HL-60 (cell line): ENCODE measurements at places on chromosomes 7 and 10.

- no peak for DNase-seq
Measured at GRCh38 chr10:6431861-6432260, 148.2 kb downstream of the PRKCQ start.

DNA sequence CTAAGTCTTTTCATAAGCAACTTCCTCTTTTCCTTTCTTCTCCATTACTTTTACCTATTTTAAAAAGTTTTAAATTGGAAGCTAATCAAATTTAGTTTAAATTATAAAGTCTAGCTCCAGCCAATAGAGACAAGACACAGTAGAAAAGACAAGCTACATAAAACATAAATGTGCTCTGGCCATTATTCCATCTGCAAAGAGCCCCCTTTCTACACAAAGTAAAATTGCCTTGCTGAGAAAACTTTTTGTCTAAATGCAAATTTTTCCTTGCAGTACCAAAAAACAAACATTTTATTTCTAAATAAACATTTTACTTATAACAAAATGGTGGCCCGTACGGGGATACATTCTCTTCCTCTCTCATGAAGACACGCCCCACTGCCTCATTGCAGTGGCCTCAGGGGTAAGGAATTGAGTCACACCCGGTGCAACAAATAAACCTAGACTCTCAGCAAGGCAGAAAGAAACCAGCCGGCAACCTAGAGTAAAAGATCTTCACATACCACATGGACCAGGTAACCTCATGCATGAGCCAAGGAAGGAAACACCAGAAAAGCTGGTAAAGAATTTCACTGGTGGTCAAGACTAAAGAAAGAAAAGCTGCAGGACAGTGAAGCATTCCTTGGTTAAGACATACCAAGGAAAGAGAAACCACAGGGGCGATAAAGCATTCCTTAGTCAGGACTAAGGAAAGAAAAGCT is 71.6 kb upstream of the ZNF746 start:
- no peak for DNase-seq

GRCh38 chr10:60535427-60535826 is 145.8 kb upstream of the ANK3 start:
- no peak for DNase-seq

DNA sequence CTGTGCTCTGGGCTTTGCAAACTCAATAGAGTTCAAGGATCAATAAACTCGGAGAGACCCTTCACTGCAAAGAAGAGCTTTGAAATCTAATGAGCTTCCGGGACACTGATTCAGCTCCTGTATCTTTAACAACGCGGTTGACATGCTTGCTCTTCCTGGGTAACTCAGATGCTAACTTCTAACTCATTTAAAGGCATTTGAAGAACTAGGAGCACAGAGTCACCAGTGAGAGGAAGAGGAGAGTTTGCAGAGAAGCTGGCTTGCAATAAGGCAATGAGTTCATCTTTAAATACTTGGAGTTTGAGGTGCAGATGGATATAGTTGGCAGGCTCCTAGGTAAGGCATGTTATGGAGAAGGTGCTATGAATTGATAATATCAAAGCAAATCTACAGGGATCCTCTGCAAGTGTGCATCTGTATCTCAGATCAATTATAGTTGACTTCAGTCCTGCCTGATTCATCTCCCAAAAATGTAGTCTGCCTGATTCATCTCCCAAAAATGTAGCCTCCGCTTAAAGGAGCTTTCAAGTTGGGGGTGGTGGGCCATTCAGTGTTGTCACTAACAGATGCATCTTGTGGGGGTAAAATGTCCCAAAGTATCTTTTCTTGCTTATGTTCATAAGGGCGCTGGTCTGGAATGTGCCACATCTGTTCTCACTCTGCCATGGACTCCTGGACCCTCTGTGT is 182.5 kb upstream of the PRSS58 start:
- no peak for DNase-seq

- no peak for DNase-seq
Measured at GRCh38 chr7:30931161-30931928, 19.7 kb downstream of the AQP1 start.

DNA sequence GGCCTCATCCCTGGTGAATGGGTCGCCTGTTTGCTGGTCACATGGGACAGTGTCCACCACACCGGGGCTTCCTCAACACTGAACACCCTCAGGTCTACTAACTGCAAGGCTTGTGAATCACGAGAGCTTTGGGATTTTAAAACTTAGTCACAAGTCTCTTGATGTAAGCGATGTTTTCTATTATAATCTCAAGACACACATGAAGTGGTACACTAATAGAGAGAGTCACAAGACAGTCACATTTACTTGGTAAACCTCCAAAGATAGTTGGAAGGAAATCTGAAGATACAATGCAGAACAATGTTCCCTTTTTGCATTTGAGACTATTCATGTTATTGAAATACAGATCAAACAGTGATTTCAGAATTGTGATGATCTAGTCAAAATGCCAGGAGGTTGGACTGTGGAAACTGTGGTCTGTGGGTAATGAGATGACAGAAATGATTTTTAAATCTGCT is 233.1 kb upstream of the KLF6 start:
- DNase-seq: no peak

DNA sequence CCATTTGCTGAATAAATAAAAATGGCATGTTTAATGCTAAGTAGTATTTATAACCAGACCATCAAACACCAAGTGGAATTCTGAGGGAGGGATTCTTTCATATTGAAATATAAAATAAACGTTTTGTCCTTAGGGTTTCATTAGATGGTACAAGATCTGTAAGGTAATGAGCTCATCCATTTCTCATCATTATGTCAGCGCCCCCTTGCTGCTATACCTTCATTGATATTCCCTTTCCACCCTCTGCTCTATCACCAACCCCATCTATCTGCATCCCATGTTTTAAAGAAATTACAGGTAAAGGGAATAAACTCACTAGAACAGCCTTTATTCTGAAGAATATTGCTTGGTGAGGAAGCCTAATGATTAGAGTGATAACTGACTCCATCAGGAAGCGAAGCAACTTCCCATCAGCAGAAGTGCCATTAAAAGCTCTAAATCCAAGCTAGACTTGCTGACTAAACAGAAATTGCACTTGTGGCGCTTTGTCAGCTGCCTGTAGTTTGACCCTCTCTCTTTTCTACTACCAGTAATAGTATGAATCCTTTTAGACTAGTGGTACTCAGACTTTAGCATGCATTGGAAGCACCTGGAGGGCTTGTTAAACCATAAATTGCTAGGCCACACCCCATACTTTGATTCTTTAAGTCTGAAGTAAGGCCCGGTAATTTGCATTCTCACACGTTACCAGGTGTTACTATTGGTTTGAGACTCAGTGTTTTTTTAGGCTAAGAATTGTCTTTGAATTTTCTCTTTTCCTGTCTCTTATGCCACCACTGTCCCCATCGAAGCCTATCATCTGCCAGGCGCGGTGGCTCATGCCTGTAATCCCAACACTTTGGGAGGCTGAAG is 27.5 kb downstream of the ADD3 start:
- no peak for DNase-seq

GRCh38 chr7:35707422-35707821 is 12.5 kb upstream of the HERPUD2 start:
- no peak for DNase-seq

GRCh38 chr7:136087881-136088280 is 110.7 kb upstream of the MTPN start:
- no peak for DNase-seq

- DNase-seq: no peak
Measured at GRCh38 chr7:150974468-150975391, 3.4 kb downstream of the KCNH2 start.

GRCh38 chr10:7378602-7379403 is 32.0 kb downstream of the SFMBT2 start:
- DNase-seq: no peak

- no peak for DNase-seq
Measured at GRCh38 chr10:130022511-130023299, 58.6 kb upstream of the EBF3 start.

- DNase-seq: no peak
Measured at GRCh38 chr10:26622891-26623290, 74.6 kb upstream of the PDSS1 start.

DNA sequence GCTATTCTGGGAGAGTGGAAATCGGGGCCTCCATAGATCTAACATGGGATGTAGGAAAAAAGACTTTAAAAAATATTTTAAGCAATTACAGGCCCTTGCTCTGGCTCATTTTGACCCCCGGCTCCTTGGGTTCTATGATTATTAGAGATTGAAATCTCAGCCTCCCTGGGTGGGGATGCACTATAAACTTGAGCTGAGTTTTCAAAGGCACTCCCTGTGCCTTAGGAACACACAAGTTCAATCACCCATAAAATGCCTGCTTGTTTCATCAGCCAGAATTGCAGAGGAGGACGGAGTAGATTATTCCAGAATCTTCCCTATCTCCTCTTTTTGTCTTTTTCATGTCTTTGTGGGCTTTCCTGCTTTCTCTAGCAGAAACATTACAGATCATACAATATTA is 145.4 kb downstream of the CUBN start:
- DNase-seq: no peak

- no peak for DNase-seq
Measured at GRCh38 chr7:151623766-151624165, 104.1 kb upstream of the RHEB start.

GRCh38 chr10:20809631-20810030 is 87.5 kb downstream of the NEBL start:
- no peak for DNase-seq

- no peak for DNase-seq
Measured at GRCh38 chr7:116828281-116828680, 34.1 kb upstream of the CAPZA2 start.

GRCh38 chr7:74094224-74095101 is 10.9 kb downstream of the LIMK1 start:
- peak; percentile 71 for DNase-seq

GRCh38 chr7:106582365-106582764 is 78.6 kb downstream of the CCDC71L start:
- no peak for DNase-seq

DNA sequence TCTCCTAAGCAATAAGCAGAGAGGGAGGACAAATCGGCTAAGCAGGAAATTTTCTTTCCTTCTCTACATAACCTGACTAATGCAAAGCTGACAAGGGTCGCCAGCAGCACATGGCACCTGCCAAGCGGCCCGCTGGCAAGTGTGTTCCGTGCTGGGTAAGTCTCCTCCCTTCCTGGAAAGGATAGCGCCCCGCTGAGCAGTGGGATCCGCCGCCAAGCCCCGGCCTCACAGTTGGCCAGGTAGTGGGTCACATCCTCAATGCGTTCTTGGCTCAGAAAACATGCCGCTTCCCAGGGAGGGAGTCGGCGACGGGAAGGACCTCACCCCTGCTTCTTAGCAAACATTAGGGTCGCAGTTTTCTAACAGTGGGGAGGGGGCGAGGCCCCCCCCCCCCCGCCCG is 488.9 kb upstream of the NUPR2 start:
- no peak for DNase-seq

DNA sequence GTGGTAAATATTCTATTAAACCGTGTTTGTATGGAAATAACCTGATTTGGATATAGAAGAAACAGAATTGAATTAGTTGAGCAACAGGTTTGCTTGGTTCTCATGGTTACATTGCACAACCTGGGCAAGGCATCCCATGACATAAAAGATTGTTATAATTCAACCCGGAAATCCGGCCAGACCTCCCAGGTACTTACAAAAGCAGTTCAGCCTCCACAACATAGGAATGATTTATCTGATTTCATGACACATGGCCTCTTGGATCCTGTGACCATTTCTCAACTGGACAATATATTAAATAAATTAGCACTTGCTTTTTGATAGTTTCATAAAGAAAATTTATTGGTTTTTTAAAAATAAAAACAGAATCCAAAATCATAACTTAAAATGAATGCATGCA is 55.1 kb upstream of the PTPN12 start:
- peak; percentile 89 for DNase-seq

- no peak for DNase-seq
Measured at GRCh38 chr10:17643339-17643754, 604 bp upstream of the STAM start.

GRCh38 chr10:59019603-59020002 is 156.8 kb upstream of the PHYHIPL start:
- no peak for DNase-seq

DNA sequence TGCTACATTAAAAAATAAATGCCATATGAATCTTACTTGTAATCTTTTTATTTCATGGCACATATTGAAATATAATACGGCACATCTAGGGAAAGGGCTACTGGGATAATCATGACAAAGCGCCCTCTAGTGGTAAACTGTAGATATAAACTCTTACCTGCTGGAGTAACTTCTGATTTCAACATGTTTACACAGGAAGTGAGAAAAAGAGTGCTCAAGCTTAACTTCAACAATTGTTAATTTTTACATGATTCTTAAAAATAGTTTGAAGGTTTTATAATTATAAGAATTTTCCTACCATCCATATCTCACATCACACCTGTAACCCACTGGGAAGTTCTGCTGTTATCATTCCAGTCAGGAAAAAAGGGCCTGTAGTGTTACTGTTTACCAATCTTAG is 2.0 kb upstream of the HEPACAM2 start:
- peak; percentile 45 for DNase-seq

- peak; percentile 86 for DNase-seq
Measured at GRCh38 chr10:132418527-132419416, 21.8 kb downstream of the PWWP2B start.

DNA sequence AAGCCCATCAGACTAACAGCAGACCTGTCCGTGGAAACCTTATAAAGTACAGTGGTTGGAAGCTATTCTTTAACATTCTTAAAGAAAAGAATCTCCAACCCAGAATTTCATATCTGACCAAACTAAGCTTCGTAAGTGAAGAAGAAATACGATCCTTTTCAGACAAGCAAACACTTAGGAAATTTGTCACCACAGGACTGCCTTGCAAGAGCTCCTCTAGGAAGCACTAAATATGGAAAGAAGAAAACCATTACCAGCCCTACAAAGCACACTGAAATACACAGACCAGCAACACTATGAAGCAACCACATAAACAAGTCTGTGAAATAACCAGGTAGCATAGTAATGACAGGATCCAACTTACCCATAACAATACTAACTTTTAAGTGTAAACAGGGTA is 177.7 kb upstream of the PRSS1 start:
- DNase-seq: no peak

DNA sequence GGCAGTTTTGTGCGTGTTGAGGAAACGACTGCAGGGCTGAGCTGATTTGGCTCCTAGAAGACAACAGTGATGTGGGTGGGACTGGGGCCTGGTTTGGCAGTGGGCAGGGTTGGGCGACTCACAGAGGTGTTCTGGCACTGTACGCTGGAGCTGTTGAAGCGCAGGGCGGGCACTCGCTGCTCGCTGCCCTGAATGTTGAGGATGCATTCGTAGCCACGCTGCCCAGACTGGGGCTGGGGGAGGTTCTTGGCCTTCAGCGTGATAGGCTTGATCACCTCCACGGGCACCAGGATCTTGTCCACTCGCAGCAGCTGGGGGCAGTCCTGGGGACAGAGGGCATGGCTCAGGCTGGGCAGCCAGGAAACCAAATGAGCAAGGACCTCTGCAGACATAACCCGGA is 365.4 kb downstream of the PLXNA4 start:
- no peak for DNase-seq

- no peak for DNase-seq
Measured at GRCh38 chr10:117419159-117419558, 43.9 kb upstream of the PDZD8 start.

DNA sequence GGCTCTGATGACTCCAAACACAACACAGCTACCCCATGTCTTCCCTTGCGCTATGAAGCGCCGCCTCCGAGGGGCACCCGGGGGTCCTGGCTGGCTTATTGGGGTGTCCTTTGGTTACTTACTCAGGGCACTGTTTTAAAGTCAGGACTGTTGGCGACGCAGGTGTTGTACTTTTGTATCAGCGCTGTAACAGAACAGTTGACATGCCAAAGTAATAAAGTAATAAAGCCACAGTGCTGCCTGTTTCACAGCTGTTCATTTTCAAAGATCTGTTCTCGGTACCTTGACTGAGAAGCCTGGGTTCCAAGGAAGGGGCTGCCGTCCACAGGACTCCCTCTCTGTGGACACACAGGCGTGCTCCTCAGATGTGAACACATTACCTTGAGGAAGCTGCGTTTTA is 64.1 kb downstream of the WDR37 start:
- DNase-seq: no peak
